Activated CD4-positive, alpha-beta T cell treated with anti-CD3 and anti-CD28 coated beads, Interleukin-2, amount 10 ng/mL, durations not matched to agents 7 days and 5 days (primary cell): ENCODE measurements at places on chromosomes 3 and 15. TPM values are rescaled to one million over a fixed set of nuclear protein-coding genes. Genes with fewer than 3 reads are reported as not detected.

DNAH12 gene
- total RNA-seq: 0.10 TPM

IREB2 gene
- total RNA-seq: 57.2 TPM

GRCh38 chr15:95469496-95470000, 861.0 kb upstream of the NR2F2 start:
- H3K27ac ChIP-seq: no peak overlapping the region
- H3K27me3 ChIP-seq: peaks cover 28% of the 10 kb centered on the region
- H3K4me1 ChIP-seq: no peaks in the 10 kb centered on the region

- no peaks in the 10 kb centered on the region for H3K4me1 ChIP-seq
- DNase-seq: no peak
- no peaks in the 10 kb centered on the region for H3K27me3 ChIP-seq
- no peak overlapping the region for H3K27ac ChIP-seq
- no peak overlapping the region for H3K4me3 ChIP-seq
These were observed 41.3 kb downstream of the ADAMTSL3 start for GRCh38 chr15:83695246-83695645.

CLCN2 gene
- total RNA-seq: 3.0 TPM

RASGRF1 gene
- not detected for total RNA-seq

A4GNT gene
- not detected for total RNA-seq

DNA sequence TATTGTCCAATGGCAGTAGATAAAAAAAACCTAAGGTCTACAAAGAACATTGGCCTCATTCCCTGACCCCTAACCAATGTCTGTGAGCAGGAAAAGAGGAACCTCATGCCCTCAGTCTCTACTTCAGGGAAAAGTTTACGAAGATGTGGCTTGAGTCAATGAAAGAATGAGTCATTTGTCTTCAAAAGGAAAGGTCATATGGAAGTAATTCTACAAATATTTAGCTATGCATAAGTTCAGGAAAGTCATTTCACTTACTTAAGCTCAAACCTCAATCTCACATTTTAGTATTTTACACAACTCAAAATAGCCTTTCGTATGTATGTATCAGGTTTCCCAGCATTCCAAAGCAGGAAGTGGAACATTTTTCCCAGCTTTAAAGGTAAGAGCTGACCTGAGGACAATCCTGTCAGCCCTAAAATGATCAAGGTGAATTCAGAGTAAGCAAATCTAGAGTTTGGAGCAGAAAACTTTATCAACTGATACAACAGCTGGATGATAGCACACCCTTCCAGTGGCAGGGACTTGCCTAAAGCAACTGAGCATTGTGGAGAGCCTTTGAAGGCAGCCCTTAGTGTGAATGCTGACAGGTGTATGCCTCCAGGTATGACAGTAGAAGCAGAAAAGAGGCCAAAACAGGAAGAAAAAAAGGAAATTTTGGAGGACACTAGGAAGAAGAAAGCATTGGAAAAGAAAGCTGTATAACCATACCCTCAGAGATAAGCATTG, 53.9 kb upstream of the ACKR4 start:
- H3K36me3 ChIP-seq: peaks cover 29% of the 10 kb centered on the region
- DNase-seq: no peak
- H3K27ac ChIP-seq: no peak overlapping the region
- H3K27me3 ChIP-seq: no peaks in the 10 kb centered on the region
- no peak overlapping the region for H3K4me3 ChIP-seq

ITIH1 gene
- not detected for total RNA-seq

DNA sequence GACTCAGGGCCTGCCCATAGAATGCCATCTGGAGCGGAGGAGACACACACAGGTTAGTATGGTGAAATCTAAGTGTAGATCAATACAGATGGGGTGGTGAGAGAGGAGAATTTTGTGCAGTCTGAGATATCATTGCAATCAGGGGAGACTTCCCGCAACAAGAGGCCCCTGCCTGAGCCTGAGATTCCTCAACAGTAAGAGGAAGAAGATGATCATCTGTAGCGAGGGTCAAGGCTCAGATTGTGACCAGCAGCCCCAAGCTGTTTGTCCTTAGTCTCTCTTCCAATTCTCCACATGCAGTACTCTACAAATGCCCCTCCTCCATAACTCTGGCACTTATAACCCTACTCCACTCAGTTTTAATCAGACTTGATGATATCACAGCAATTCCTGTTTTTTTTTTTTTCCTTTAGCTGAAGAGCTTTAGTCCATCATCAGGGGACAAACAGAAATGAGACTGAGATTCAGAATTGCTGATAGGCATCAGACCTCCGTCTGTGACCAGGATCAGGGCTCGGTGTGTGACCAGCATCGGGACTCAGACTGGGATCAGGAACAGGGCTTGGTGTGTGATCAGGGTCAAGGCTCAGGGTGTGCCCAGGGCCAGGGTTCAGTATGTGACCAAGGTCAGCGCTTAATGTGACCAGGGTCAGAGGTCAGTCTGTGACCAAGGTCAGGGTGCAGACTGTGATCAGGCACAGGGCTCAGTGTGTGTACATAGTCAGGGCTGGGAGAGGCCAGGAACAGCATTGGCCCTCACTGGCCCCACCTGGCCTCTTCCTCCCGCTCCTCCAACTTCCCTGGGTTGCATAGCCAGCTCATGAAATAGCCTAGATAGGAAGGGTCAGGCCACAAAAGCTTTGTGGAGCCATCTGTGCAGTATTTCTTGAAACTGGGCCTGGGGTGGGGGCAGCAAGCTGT, 14.1 kb downstream of the LOXL1 start:
- no peak overlapping the region for H3K4me3 ChIP-seq
- H3K27ac ChIP-seq: no peak overlapping the region
- peaks cover 4% of the 10 kb centered on the region for H3K27me3 ChIP-seq
- DNase-seq: no peak
- H3K36me3 ChIP-seq: no peaks in the 10 kb centered on the region
- peaks cover 19% of the 10 kb centered on the region for H3K4me1 ChIP-seq

PIERCE2 gene
- 0.60 TPM for total RNA-seq

GRCh38 chr3:196454935-196455334, 22.7 kb upstream of the UBXN7 start:
- H3K27me3 ChIP-seq: no peaks in the 10 kb centered on the region
- H3K4me1 ChIP-seq: peaks cover 4% of the 10 kb centered on the region
- peak overlapping the region; percentile 22 for H3K27ac ChIP-seq
- DNase-seq: no peak
- no peak overlapping the region for H3K4me3 ChIP-seq
- H3K36me3 ChIP-seq: no peaks in the 10 kb centered on the region

LCTL gene
- not detected for total RNA-seq

LSMEM2 gene
- total RNA-seq: not detected

- no peak overlapping the region for H3K27ac ChIP-seq
- no peak overlapping the region for H3K4me3 ChIP-seq
- H3K27me3 ChIP-seq: peaks cover 11% of the 10 kb centered on the region
- no peaks in the 10 kb centered on the region for H3K36me3 ChIP-seq
- DNase-seq: no peak
These were observed 35.4 kb upstream of the KCNMB3 start for GRCh38 chr3:179286331-179286730.

- no peaks in the 10 kb centered on the region for H3K36me3 ChIP-seq
- no peaks in the 10 kb centered on the region for H3K4me1 ChIP-seq
- H3K27me3 ChIP-seq: peaks cover 43% of the 10 kb centered on the region
- no peak overlapping the region for H3K4me3 ChIP-seq
- DNase-seq: no peak
- H3K27ac ChIP-seq: no peak overlapping the region
These were observed 32.3 kb upstream of the CFAP20DC start for GRCh38 chr3:59082106-59082505.

GALK2 gene
- total RNA-seq: 23.4 TPM

SLITRK3 gene
- total RNA-seq: not detected

GRCh38 chr15:60899322-60899966, 329.7 kb downstream of the RORA start:
- H3K4me1 ChIP-seq: peaks cover 16% of the 10 kb centered on the region
- H3K27me3 ChIP-seq: peaks cover 14% of the 10 kb centered on the region
- no peak overlapping the region for H3K27ac ChIP-seq
- no peaks in the 10 kb centered on the region for H3K36me3 ChIP-seq
- H3K4me3 ChIP-seq: no peak overlapping the region

GRCh38 chr3:72769758-72770540, 78.3 kb downstream of the SHQ1 start:
- no peak overlapping the region for H3K4me3 ChIP-seq
- no peak overlapping the region for H3K27ac ChIP-seq
- DNase-seq: no peak
- peaks cover 10% of the 10 kb centered on the region for H3K4me1 ChIP-seq
- peaks cover 22% of the 10 kb centered on the region for H3K36me3 ChIP-seq

- H3K4me3 ChIP-seq: no peak overlapping the region
- no peaks in the 10 kb centered on the region for H3K4me1 ChIP-seq
- H3K27me3 ChIP-seq: no peaks in the 10 kb centered on the region
- H3K36me3 ChIP-seq: no peaks in the 10 kb centered on the region
- no peak for DNase-seq
These were observed 334.3 kb downstream of the UNC13C start for GRCh38 chr15:54312528-54312927.

PDZRN3 gene
- total RNA-seq: not detected
